ENCODE measurements at places on chromosomes 12 and 14. TPM values are rescaled to one million over a fixed set of nuclear protein-coding genes. Genes with fewer than 3 reads are reported as not detected.

The LRRC10 gene
- not detected for total RNA-seq

The SLC25A3 gene
- total RNA-seq = 541 TPM

The SAMD4A gene
- 25.9 TPM for total RNA-seq

The POTEG gene
- total RNA-seq = not detected

The GPR68 gene
- 0.26 TPM for total RNA-seq

The TPCN1 gene
- 10.8 TPM for total RNA-seq

The HCAR3 gene
- total RNA-seq = under 0.01 TPM

The TRMT5 gene
- total RNA-seq = 18.3 TPM

The SMCO2 gene
- 0.26 TPM for total RNA-seq

The ADCY6 gene
- total RNA-seq = 53.2 TPM

The OR6C65 gene
- total RNA-seq = not detected

The TEX52 gene
- total RNA-seq = not detected

The ZC3H14 gene
- total RNA-seq = 71.0 TPM

The PRPF39 gene
- total RNA-seq = 29.0 TPM

The MANSC4 gene
- total RNA-seq = 0.17 TPM

The DLK1 gene
- total RNA-seq = not detected

Data from fibroblast of lung (primary cell).